Trophoblast cell (in vitro differentiated cells and primary cell): ENCODE measurements at places on chromosomes 16 and 17.

- DNase-seq = no peak
Measured at GRCh38 chr16:64858076-64858475, 263.8 kb downstream of the CDH11 start.

DNA sequence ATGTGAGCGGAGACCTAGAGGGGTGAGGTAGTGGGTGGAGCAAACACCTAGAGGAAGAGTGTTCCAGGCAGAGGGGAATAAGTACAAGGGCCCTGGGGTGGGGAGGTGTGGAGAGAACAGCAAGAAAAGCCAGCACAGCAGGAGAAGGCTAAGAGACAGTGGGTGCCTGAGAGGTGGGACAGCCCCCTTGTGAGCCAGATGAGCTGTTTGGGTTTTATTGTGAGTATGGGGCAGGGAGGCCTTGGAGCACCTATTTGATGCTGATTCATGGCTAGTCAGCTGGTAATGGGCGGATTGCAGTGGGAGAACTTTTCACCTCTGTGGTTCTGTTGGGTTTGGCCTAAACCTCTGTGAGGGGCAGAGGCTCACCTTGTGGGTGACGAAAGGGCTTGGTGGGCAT lies 68.4 kb downstream of the ABCC1 start:
- no peak for DNase-seq

DNA sequence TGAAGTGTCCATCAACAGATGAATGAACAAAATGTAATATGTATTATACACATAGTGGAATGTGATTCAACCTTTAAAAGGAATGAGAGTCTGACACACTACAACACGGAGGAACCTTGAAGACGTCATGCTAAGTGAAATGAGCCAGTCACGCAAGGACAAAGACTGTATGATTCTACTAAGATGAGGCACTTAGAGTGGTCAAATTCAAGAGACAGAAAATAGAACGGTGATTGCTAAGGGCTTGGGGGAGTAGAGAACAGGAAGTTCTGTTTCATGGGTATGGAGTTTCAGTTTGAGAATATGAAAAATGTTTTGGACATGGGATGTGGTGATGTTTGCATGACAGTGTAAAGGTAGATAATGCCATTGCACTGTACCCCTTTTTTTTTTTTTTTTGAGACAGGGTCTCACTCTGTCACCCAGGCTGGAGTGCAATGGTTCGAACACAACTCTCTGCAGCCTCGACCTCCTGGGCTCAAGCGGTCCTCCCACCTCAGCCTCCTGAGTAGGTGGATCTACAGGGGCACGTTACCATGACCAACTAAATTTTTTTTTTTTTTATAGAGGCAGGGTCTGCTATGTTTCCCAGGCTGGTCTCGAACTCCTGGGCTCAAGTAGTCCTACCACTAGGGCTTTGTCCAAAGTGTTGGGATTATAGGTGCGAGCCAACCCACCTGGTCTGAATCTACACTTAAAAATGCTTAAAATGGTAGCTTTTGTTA lies 2.9 kb upstream of the CCDC102A start:
- no peak for DNase-seq

DNA sequence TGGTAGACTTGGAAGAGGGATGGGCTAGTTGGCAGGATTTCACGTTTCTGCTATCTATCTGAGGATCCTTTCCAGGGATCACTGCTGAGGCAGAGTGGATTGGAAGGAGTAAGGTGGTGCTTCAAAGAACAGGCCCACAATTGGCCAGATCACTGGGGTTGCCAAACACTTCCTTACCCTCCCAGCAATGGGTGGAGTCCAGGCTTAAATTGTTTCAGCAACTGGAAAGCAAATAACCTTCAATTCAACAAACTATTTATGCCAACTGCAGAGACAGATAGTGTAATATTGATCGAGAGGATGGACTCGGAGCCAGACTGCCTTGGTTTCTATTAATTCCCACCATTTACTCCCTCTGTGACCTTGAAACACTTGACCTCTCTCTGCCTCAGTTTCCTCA lies 2.1 kb downstream of the ARRB2 start:
- DNase-seq = no peak

DNA sequence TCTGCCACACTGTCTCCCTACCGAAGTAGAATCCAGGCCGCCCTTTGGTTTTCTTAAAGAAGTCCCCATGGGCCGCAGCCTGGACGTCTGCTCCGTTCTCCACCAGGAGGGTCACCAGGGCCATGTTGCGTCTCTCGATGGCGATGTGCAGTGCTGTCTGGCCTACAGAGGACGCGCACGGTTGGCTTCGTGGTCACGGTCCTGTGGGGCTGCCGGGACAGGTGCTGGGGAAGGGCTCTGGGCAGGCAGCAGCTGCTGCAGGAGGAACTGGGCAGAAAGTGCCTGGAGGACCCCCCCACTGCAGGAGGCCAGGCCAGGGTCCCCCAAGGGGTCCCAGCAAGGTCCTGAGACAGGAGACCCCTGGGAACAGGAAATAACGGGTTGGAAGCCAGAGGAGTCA lies 19.0 kb downstream of the TRPV1 start:
- DNase-seq = no peak

GRCh38 chr17:42513686-42514085 lies 22.4 kb upstream of the NAGLU start:
- DNase-seq = no peak

GRCh38 chr16:81099958-81100357 lies 3.8 kb upstream of the GCSH start:
- no peak for DNase-seq

GRCh38 chr17:77182205-77183172 lies 41.7 kb downstream of the SEC14L1 start:
- no peak for DNase-seq

DNA sequence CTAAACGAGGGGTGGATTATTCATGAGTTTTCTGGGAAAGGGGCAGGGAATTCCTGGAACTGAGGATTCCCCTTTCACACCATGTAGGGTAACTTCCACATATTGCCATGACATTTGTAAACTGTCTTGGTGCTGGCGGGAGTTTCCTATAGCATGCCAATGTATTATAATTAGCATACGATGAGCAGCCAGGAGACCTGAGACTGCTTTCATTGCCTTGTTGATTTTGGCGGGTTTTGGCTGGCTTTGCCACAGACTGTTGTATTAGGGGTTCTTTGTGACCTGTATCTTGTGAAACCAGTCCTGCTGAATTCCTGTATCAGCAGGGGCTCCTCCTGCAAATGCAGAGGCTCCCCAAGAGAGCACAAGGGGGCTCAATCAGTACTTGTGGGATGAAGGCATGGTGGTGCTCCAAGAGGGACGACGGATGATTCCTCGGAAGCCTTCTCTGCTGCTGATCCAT lies 104.4 kb upstream of the CACNG5 start:
- no peak for DNase-seq

DNA sequence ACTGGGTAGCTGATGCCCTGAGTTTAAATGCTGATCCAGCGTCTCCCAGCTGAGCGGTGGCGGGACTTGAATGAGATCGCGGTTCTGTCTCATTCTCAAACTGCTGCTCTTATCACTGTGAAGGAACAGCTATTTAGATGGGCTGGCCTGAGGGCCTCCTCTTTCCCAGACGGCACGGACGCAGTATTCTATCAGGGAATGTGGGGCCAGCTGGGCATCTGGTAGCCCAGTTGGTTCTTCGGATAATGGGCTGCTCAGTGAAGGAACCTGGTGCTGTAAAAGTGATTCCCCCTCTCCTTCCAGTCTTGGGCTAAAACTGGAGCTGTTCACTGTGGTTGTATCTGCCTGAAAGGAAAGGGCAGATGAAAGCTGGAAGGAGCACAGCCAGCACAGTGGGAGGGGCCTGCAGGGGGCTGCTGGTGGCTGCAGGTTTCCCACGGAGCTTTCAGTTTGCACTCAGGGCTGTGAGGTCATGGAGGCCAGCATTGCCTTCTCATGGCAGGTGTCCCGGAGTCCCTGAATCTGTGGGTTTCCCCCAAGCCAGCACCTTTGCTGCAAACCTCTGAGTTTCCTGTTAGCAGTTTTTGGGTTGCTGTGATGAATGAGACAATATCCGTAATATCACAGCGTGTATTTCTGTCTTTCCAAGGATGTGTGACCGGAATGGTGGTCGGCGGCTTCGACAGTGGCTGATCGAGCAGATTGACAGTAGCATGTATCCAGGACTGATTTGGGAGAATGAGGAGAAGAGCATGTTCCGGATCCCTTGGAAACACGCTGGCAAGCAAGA lies 3.6 kb downstream of the IRF8 start:
- DNase-seq = peak; percentile 73

DNA sequence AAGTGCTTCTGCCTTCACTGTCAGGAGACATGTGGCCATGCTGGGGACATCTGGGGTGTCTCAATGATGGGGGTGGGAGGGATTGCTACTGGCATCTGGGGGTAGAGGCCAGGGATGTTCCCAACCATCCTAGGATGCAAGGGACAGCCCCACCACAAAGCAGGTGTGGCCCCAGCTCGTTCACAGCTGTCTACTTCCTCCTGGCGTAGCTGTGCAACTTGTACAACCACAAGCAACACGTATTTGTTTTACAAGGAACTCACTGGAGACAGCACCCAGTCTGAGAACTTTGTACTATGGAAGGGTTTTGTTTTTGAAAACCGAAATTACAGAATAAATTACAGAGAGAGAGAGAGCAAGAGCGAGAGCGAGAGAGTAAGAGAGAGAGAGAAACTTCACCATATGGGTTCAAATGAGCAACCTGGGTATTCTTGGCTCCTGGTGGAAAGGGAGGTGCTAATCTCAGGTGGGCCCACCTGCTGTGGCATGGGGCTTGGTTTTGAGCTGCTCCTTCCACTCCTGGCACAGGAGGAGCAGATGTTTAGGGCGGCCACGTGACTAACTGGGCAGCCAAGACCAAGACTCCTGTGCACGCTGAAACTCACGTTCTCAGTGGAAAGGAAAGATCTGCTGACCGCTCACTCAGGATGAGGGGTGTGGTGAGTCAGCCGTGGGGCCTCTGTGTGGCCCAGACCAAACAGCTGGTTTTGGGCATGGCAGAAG lies 17.5 kb upstream of the TNFRSF13B start:
- DNase-seq = no peak

DNA sequence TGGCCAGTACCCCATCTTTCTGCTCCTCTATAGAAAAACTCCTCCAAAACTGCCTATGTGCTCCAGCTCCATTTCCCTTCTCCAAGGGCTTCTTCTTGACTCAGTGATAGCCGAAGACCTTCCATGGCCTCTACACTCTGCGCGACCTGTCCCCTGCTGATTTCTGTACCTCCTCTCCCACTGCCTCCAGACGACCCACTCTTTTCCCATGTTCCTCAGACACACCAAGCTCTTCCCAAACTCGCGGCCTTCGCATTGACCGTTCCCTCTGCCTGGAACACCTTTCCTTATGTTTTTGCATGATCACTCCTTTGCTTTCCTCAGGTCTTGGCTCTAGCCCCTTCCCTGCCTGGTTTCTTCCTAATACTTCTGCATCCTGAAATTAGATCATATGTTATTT lies 255.6 kb upstream of the SDK2 start:
- no peak for DNase-seq

GRCh38 chr17:28953444-28954118 lies 2.3 kb upstream of the PHF12 start:
- no peak for DNase-seq

GRCh38 chr17:7703584-7704479 lies 1.2 kb upstream of the EFNB3 start:
- peak; percentile 16 for DNase-seq

GRCh38 chr16:3020604-3021448 lies 658 bp downstream of the TNFRSF12A start:
- peak; percentile 68 for DNase-seq

- no peak for DNase-seq
Measured at GRCh38 chr17:72790190-72790589, 302.3 kb downstream of the SLC39A11 start.

DNA sequence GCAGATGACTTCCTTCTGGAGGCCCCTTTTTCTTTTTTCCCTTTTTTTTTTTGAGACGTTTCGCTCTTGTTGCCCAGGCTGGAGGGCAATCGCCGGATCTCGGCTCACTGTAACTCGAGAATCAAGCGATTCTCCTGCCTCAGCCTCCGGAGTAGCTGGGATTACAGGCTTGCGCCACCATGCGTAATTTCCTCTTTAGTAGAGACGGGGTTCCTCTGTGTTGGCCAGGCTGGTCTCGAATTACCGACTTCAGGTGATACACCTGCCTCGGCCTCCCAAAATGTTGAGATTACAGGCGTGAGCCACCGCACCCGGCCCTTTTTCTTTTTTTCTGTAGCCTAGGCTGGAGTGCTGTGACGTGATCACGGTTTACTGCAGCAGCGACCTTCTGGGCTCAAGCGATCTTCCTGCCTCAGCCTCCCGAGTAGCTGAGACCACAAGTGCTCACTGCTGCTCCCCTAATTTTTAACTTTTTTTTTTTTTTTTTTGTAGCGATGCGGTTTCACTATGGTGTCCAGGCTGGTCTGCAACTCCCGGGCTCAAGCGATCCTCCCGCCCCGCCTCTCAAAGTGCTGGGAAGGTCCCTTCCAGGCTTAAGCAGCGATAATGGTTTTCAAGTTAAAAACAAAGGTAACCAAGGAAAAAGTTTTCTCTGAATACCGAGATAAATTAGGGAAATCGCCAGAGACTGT lies 956 bp upstream of the IST1 start:
- DNase-seq = peak; percentile 50

GRCh38 chr16:10191096-10191495 lies 8.9 kb upstream of the GRIN2A start:
- no peak for DNase-seq

- DNase-seq = no peak
Measured at GRCh38 chr17:40123811-40124114, 2.0 kb downstream of the MSL1 start.

DNA sequence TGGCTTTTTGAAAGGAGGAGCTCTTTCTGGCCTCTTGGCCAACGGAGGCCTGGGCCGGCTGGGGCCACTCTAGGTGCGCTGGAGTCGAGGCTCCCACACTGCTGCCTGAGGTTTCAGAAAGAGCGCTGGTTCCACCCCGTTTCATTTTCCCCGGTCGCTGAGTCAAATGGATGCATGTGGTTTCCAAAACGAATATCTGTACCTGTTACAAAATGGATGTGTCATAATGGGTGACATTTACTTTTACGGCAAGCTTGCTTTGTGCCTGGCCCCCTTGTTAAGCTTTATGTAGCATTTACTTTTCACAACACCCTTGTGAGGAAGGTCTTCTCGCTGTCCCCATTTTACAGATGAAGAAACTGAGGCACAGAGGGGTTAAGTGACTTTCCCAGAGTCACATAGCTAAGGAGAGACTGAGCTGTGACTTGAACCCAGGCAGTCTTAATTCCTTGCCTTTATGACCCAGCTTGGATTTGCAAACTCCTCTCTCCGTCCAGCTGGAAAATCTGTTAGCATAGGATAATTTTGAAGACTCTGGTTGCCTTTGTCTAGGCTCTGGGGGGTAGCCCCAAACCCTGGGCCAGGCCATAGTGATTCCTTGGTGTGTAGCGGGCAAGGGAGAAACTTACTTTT lies 10.6 kb downstream of the KSR1 start:
- DNase-seq = peak; percentile 52

GRCh38 chr16:77143364-77143763 lies 47.6 kb upstream of the MON1B start:
- DNase-seq = no peak
